ENCODE measurements at places on chromosomes 12 and 14.

- peak; percentile 66 for DNase-seq
Observed at GRCh38 chr12:9707864-9708808, 24.8 kb downstream of the CLECL1 start.

DNA sequence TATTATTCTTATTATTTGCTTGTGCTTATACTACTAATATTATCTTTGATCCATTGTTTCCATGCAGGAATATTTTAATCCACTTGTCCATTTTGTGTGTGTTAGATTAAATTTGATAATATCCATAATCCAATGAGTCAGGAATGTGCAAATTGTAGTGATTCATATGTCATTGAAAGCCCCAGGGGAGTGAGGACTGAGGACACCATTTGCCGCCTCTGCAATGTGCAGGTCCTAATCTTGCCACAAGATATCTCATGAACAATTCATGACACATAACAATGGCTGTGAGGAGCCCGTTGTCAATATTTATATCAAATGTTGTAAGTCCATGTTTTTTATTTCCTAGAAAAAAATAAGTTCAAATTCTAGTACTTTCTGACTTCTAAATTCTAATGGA is 250.5 kb downstream of the ZFP36L1 start:
- no peak for DNase-seq

- no peak for DNase-seq
Observed at GRCh38 chr12:19916974-19917373, 451.4 kb upstream of the PDE3A start.

DNA sequence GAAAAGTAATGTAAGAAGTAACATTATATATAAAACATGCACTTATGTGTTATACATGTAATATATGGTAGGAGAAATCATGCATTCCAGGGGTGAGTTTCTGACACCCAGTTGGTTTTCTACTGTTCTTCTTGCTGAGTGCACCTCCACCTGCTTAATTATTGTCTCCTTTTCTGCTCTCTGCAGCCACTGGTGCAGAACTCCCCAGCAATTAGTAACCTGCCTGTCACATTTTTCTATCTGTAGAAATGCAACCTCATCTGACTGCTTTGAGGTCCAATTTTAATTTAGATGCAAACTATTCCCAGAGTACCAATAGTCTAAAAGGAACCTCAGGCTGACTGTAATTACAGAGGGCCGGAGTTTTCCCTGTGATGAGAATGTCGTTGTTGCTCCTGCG is 842.1 kb downstream of the AACS start:
- DNase-seq: no peak

- peak; percentile 21 for DNase-seq
Observed at GRCh38 chr14:96204151-96205058, at the start of gene BDKRB2. Gene BDKRB2, plus strand, starts transcription at chr14:96204839. Its CDS starts 32,269 bp downstream, at chr14:96237108.

DNA sequence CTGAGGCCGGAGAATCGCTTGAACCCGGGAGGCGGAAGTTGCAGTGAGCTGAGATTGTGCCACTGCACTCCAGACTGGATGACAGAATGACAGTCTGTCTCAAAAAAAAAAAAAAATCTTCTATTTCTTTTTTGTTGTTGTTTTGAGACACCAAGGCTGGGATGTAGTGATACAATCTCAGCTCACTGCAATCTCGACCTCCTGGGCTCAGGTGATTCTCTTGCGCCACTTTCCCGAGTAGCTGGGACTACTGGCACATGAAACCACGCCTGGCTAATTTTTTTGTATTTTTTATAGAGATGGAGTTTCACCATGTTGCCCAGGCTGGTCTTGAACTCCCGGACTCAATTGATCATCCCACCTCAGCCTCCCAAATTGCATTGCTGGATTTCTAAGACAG is 7.3 kb upstream of the SNRNP35 start:
- no peak for DNase-seq

- peak; percentile 54 for DNase-seq
Observed at GRCh38 chr14:92513204-92513965, at the start of gene RIN3. Gene RIN3, plus strand, starts transcription at chr14:92513781. Its CDS starts 152 bp downstream, at chr14:92513933.

DNA sequence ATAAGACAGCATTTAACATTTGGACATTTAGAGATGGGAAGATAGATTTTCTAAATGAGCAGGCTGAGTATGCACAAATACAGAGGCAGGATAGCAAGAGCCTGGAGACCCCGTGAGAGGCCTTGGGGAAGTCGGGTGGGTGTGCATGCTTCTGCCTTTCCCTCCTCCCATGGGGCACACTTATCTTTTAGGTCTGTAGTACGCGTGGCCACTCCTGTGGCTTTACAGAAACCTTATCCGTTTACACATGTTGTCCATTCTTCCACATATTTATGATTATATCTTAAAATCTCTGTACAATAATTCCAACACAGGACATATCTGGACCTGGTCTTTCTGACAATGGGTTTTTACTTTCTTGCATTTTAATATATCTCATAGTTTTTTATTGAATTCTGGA is 33.6 kb downstream of the GYS2 start:
- DNase-seq: no peak

DNA sequence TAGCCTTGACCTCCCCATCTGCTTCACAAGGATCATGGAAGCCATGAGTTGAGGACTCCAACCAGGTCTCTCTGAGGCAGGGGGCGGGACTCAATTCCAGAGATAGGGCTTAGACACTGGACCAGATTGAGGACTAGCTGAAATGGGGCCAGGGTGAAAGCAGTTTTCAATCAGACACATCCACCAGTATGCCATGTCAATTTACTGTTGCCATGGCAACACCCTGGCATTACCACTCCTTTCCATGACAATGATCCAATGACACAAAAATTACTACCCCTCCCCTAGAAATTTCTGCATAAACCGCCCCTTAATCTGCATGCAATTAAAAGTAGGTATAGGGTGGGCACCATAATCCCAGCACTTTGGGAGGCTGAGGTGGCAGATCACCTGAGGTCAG is 18.6 kb upstream of the DCAF5 start:
- no peak for DNase-seq

- no peak for DNase-seq
Observed at GRCh38 chr14:75234173-75235115, 44.2 kb upstream of the FOS start.

GRCh38 chr12:110907583-110907982 is 12.8 kb downstream of the MYL2 start:
- DNase-seq: no peak

DNA sequence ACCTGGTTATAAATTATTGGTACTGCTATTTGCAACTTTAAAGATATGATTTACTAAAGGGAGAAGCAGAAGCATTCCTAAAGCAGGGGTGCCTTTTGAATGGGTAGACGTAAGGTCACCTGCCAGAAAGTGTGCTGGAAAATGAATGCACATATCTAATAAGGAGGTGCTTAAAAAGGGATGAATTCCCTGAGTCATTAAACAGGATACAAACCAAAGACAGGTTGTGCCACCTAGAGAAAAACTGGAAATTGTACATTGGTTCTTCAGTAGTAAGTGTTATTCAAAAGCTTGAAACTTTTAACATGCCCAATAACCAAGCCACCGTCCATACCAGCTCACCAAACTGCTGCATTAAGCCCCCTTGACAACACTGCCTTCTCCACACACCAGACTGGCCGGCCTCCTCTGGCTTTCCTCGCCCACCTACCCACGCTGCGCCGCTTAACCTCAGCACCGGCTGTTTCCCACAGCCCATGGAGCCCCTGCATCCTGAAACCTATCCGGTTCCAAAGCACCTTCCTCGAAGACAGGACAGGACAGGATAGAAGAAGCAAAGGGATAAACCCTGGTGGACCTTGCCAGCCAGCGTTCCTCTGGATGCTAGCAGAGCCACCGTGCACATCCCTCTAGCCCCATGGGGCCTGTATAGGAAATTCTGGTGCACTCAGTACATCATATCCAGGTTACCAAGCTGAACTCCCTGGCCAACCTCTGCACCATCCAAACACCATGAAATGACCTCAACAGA is 201.5 kb upstream of the CAND1 start:
- DNase-seq: no peak
